ENCODE measurements at places on chromosomes 1 and 21. TPM values are rescaled to one million over a fixed set of nuclear protein-coding genes. Genes with fewer than 3 reads are reported as not detected.
A peak's percentile ranks its signal among the peaks of the same experiment; 100 is the strongest.

TAS1R1 gene
- total RNA-seq = not detected

PYHIN1 gene
- 2.6 TPM for total RNA-seq

INAVA gene
- total RNA-seq = not detected

CENPF gene
- total RNA-seq = 1.9 TPM

LEFTY1 gene
- total RNA-seq = not detected

GBP5 gene
- total RNA-seq = 3.1 TPM

NPHS2 gene
- total RNA-seq = not detected

UBASH3A gene
- total RNA-seq = 1.5 TPM

FCGR3A gene
- 12.9 TPM for total RNA-seq

CCDC27 gene
- total RNA-seq = not detected

ATP5PO gene
- 170 TPM for total RNA-seq

ETV3L gene
- not detected for total RNA-seq

LINGO4 gene
- total RNA-seq = 0.88 TPM

SYT2 gene
- 0.15 TPM for total RNA-seq

GRCh38 chr1:226946285-226946684, 6.2 kb downstream of the COQ8A start:
- no peak for DNase-seq

DNA sequence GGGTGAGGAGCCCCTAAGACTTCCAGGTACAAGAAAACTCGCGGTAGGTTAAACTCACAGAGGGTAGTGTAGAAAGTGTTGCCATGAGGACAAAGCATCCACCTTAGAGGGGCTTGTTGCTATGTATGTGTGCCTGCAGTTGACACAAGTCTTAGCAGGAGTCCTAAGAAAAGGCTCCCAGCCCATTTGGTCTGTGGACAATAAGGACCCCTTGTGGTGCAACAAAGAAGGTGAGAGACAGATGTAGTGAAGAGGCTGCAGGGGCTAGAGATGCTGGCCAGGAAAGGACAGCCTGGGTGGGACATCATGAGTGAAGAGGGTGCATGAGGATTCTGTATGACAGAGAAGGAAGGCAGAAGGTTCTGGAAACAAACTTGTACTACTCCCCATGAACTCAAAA, 36.3 kb upstream of the IL10 start:
- no peak for DNase-seq

DNA sequence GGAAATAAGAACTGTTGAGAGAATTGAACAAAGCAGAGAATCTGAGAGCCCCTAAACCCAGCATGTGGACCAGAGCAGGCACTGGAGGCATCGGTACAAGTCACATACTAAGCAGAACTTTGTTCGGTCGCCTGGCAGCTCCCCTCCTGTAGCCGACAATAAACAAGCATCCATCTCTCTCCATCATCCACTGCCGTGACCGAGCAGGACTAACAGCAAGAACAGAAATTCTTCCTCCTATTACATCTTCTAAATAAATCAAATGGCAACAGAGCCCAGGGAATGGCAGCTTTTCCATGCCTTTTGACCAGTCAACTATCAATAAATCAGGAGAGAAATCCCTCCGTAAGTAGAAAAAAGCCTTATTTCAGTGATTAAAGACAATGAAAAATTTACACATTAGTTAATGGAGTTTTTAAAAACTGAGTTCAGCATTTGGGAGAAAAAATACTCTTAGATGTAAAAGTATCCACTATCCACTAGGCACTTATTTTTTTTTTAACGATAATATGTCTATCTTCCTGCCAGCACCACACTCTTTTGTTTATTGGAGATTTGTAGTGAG, 36.5 kb downstream of the PTPN14 start:
- DNase-seq = no peak

DNA sequence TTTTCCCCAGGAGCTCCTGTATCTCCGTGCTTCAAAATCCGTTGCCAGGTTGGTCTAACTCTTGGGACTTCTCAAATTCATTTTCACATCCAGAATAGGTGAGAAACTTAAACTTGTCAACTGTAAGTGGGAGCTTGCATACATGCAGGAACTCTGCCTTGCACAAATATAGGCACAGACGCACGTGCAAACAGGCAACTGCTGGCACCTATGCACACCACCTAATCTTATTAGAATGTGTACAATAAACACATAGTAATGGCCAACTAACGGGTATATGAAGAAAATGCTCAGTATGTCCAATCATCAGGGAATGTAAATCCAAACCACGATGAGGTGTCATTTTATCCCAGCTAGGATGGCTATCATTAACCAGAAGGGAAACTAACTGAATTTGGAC, 22.6 kb upstream of the FCGR2A start:
- DNase-seq = no peak

GRCh38 chr1:212864201-212864600, 6.1 kb downstream of the FLVCR1 start:
- DNase-seq = no peak

DNA sequence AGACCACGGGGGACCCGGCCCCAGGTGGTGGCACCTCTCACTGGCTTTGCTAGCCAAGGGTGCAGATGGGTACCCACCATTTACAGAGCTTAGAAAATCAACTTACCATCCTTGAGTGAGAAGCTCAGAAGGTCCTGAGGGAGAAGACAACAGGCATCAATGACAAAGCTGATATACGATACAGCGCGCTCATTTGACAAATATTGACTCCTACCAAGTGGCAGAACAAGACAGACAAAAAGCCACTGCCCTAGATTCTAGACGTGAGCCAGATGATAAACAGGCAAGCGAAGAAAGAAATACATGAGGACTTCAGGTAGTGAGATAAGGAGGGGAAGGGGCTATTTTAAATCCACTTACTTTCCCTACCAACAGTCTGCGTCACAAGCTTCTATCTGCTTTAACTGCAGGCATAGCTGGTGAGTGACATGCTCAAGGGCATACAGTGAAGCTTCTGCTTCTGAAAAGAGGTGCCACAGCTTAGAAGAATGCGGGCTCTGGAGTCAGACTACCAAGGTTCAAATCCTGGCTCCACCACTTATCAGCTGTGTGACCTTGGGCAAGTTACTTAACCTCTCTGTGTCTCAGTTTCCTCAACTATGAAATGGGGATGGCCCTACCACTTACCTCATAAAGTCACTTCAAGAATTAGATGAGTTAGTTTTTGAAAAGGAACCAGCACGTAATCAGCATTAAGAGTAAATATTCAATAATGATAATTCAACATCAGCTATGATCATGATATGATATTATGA, 29.1 kb downstream of the TMCO4 start:
- no peak for DNase-seq

GRCh38 chr21:35933466-35933865, 126.9 kb downstream of the SETD4 start:
- DNase-seq = no peak

DNA sequence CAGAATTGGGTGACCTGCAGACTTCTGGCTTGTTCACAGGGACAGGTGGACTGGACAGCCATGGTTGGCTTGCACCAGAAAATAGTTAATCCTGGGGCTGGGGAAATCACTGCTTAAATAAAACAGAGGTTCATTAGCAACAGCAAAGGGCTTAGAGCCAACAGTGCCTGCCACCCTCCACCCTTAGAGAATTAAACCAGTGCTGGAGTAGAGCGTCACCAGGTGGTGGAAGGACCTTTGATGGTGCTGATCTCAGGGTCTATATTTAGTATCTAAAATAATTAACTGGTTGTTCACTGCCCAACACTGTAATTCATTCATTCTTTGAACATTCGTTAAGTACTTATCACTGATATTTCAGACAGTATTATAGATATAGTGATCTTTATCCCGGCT, 34.7 kb upstream of the PDE9A start:
- no peak for DNase-seq

DNA sequence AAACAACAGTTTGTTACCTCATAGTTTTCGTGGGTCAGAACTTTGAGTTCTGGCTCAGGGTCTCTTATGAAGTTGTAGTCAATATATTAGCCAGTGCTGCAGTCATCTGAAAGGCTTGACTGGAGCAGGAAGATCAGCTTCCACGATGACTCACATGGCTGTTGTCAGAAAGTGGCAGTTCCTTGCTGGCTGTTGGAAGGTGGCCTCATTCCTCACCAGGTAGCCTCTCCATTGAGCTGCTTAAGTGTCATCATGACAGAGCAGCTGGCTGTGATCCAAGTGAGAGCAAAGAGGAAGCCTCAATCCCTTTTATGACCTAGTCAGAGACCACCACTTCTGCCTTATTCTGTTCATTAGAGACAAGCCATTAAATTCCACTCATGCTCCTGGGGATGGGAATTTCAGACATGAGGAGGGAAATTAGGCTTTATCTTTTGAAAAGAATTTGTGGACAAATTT, 5.6 kb downstream of the OSBPL9 start:
- peak; percentile 58 for DNase-seq

DNA sequence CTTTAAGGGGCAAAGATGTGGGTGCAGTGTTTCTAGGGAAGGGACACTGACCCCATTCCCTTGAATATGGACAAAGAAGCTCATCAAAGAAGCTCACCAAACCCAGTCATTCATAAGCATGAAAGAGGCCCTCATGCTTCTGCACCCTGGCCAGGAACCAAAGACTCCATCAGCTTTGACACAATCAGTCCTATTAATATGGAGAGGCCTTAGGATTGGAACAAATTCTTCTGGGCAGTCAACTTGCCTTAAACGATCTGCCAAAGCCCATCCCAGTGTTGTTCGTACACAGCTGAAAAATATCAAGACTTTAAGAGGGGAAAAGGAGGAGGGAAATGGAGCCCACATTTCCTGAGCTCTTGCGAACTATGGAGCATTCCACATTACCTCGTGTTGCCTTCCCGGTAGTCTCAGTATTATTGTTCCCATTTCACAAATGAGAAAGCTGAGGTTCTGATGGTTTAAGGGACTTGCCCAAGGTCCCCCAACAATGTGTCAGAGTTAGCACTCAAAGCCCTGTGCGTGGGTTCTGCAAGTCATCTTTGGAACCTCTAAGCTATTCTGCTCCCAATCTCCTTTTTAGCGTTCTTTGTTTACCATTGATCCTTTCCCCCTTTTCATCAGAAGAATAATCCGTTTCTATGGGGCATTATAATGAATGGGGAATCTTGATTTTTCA, 161.9 kb downstream of the ZBTB18 start:
- DNase-seq = no peak

- no peak for DNase-seq
These were observed 1.6 kb upstream of the SHC1 start for GRCh38 chr1:154972213-154972516.

DNA sequence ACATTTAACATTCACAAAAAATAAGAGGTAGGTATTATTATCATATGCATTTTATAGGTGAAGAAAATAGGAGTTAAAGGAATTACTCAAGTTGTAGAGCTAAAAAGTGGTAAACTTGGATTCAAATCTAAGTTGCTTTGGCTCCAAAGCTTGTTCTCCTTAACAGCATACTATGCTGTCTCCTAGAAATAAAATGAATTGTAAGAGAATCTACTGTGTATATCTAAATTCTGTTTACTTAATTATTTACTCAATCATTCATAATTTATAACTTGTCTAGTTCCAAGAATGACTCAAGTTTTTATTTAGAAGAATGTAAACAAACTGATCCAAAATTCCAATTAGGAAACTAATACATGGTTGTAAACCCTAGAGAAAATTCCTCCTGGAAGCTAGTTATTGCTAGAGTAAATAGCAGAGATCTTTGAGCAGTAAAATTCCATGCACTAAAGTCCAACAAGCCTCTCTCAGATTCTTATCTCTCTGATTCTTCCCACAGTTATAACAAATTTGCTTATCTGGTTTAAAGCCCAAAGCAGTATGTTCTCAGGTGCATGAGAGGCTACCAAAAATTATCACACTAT, 132.5 kb upstream of the DPT start:
- DNase-seq = no peak

DNA sequence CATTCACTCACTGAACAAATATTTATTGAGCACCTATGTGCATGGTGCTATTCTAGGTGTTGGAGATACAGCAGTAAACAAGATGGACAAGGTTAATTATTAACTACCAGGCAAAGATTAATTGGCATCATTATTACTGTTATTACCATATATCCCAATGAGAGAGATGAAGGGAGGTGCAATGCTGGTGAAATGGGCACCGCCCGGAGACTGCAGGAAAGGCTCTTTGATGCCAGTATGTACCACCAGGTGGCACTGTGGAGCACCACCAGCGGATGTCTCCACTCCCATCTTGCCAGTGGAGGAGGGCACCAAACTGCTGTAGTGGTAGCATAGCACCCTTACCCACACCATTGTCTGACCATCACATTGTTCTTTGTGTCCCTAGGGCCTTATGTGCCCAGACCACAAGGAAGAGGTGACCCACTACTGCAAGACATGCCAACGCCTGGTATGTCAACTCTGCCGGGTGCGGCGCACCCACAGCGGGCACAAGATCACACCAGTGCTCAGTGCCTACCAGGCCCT, 3.0 kb downstream of the TRIM46 start:
- DNase-seq = peak; percentile 91

GRCh38 chr1:226814751-226815537, 55.5 kb upstream of the PSEN2 start:
- peak; percentile 91 for DNase-seq

GRCh38 chr1:86233403-86233802, 76.8 kb upstream of the COL24A1 start:
- DNase-seq = no peak

DNA sequence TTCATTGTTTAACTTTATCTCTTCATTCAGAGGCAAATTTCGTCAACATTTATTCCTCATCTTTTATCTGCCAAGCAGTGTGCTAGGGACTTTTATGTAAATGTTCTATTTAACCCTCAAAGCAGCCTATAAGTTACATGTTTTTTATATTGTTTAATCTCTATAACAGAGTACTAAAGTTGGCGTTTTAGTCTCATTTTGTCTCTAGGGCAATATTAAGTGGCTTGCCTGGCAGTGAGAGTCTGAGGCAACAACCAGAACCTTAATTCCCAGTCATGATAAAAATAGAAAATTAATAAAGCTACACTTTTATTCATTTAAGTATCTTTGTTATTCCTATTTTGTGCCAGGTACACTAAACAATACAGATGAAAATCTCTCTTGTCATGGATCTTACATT, 994.3 kb upstream of the ADGRL2 start:
- DNase-seq = no peak

GRCh38 chr1:165994107-165994506, 166.7 kb downstream of the UCK2 start:
- no peak for DNase-seq

GRCh38 chr1:177596485-177596884, 373.4 kb downstream of the SEC16B start:
- no peak for DNase-seq

DNA sequence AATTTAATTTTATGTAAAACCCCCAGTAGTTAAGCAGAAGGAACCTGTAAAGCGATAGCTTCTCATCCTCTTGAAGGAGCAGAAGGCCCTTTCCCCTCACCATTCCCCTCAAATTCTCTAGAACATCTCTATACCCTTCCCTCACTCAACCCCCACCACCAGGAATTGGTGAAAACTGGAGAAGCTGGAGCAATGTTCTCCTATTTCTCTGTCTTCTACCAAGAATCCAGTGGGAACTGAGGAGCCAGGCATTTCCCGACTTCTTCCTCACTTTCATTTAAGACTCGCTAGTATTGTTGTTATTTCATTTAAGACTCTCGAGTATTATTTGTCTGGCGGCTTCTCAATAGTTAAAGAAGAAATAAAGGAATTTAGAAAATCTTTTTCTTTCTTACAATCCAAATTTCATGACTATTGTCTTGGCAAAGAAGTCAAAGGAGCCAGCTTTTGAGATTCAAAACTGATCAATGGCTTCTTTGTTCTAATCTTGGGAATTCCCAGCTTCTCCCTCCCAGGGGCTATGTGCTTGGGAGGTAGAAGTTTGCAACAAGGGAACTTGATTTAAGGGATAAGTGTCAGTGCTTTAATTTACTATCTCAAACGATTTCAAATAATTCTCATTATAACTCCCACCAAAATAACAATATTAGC, 253.3 kb upstream of the ADGRL2 start:
- no peak for DNase-seq

GRCh38 chr1:118993700-118994026, 5.5 kb upstream of the TBX15 start:
- DNase-seq = no peak
